ENCODE measurements at places on chromosomes 5 and 9.

GRCh38 chr5:155103146-155103545 is 89.6 kb downstream of the KIF4B start:
- peak; percentile 38 for DNase-seq

DNA sequence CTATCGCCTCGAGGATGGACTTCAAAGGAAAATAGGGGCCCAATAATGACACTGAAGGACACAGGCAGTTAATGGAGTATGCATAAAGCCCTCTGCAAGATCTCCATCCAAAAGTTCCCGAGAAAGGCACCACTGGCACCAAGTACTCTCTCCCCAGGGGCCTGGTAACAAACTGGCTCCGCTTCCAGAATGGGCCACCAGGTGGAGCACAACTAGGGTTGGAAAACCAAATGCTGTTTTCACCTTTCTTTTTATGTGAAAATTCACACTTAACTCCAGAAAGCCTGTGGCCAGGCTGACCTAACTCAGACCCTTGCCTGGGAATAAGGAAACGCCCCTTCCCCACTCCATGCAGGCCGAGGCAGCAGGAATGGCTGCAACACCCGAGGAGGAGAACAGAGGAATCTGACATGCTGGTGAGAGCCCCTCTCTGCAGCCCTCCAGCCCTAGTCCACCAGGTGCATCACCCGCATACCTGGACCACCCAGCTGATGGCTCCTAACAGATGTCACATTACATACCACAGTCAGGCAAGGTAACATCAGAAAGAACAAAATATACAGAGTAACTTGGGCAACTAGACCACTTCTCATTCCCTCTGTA is 42.8 kb downstream of the CAMSAP1 start:
- peak; percentile 50 for DNase-seq

- DNase-seq, result no peak
Observed at GRCh38 chr9:17862101-17862500, 283.2 kb downstream of the SH3GL2 start.

DNA sequence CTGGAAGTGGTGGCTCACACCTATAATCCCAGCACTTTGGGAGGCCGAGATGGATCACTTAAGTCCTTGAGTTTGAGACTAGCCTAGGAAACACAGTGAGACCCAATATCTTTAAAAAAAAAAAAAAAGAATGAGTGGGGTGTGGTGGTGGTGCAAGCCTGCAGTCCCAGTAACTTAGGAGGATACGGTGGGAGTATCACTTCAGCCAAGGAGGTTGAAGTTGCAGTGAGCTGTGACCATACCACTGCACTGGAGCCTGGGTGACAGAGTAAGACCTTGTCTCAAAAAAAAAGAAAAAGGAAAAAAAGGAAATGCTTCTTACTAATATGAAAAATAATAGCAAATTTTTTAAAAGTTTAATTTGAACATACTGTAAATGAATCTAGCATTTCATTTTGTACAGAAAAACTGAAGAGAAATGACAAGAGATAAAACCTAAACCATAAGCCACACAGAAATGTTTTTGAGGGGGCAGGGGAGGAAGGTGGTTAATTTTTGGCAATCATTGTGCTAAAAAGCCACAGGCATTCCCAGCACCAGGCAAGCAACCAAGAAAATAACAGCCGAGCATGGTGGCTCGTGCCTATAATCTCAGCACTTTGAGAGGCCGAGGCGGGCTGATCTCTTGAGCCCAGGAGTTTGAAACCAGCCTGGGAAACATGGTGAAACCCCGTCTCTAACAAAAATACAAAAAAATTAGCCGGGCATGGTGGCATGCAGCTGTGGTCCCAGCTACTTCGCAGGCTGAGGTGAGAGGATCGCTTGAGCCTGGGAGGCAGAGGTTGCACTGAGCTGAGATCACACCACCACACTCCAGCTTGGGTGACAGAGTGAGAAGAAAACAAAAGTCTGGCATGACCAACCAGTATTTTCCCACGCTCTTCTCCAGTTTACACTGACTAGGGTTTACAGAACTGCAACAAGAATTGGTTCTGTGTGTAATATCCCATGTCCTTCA is 114.5 kb upstream of the NR5A1 start:
- peak; percentile 68 for DNase-seq

DNA sequence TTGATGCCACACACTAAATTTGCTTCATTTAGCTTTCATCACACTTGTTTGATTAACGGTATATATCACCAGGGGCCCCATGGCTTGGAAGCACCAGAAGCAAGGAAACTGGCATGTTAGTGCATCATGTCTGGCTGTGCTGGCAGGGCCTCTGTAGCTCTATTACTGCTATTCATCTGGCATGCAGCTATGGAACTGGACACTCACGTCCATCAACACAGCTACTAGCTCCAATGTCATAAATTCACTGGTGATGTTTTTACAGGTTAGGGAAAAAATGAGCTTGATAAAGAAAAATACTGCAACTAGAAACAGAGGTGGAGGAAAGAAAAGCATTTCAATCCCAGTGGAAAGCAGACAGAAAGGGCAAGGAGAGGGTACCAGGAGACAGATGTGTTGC is 343.2 kb downstream of the DEPDC1B start:
- DNase-seq, result no peak

- peak; percentile 58 for DNase-seq
Observed at GRCh38 chr5:137760719-137761516, 6.8 kb upstream of the HNRNPA0 start.

DNA sequence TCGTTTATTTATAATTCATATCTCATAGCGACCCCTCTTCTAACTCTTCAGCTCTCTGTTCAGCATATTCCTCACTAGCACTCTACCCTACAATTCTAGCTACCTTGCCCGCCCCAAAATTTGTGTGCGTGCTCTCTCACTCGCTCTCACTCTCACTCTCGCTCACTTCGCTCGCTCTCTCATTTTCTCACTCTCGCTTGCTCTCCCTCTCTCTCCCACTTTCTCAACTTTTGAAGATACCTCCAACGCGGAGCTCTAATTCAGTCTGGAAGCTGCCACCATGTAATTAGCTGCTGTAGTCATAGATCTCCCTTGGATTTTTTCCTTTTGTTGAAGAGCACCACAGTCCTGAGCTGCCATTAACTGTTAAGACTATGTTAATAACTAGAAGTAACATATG is 30.4 kb downstream of the GPR21 start:
- DNase-seq, result no peak

DNA sequence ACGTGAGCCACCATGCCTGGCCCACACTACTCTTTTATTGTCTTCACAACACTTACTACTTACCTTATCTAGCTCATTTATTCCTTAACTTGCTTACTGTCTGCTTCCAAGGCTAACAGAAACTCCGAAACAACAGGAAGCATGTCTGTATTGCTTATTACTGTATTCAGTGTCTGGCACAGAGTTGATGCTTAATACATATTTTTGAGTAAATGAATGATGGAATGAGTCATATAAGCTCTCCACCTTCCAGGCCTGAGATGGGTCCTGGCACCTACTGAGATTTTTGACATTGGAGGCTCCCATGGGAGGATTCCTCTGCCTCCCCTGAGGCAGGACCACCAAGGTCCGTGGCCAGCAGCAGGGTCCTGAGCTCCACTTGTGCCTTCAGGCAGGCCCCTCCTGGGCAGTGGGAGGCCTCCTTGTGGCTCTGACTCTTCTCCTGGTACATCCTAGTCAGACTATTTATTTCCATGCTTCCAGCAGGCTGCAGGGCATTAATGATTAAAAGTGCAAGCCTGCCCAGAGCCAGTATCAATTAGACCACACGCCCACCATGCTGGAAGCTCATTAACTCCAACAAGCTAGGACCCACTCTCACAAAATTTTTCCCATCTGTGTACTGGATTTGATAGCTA is 76.5 kb upstream of the CTNNA1 start:
- no peak for DNase-seq

DNA sequence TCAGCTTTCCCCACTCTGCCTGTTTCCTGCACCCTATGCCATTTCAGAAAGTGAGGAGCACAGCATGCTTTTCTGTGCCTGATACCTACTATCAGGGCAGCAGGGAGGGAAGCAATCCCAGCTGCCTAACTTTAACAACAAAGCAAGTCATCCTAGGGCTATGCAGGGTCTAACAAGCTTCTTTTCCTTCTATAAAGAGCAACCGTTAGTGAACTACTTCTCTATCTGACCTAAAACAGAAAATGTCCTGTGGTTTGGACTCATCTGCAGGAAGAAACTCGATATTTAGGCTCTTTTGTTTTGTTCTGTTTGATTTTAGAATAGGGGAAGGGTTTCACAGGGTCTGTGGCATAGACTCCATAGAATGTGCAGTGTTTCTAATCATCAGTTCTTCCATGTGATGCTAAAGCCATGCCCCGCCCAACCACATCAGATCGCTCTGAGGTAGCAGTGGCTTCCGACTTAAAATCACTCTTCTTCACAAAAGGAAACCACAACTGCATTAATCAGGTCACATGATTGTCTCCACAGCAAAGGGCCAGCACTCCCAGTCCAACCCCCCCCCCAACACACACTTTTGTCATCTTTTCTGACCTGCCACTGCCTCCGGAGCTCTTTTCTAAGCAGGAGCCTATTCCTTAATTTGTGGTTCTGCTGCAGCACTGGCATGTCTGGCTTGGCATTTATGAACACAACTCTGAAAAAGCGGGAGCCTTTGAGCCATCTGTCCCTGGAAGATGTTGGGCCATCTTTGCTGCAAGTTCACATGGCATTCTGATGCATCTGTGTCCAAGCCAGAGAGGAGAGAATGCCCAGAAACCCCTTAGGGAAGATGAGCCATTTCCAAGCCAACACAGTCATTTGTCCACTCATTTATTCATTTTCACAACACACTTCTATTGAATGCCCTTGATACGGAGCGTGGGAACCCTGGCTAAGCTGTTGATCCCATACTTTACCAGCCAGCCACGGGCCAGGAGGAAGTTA is 71.6 kb downstream of the CFAP90 start:
- DNase-seq, result no peak

DNA sequence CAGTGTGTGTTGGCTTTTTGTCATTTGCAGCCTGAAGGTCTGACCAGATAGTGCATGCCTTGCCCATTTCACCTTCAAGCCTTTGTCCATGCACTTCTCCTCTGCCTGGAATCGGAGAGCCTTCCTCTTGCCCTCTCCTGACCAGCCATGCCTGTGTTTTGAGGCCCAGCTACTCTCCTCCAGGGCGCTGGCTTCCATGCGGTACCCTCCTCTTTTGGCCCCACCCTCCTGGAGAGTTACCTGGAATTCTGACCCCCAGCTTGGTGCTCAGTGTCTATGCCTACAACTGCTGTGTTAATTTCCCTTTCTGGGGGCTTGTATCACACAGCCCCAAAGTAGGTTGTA is 52.5 kb downstream of the CXXC5 start:
- no peak for DNase-seq

DNA sequence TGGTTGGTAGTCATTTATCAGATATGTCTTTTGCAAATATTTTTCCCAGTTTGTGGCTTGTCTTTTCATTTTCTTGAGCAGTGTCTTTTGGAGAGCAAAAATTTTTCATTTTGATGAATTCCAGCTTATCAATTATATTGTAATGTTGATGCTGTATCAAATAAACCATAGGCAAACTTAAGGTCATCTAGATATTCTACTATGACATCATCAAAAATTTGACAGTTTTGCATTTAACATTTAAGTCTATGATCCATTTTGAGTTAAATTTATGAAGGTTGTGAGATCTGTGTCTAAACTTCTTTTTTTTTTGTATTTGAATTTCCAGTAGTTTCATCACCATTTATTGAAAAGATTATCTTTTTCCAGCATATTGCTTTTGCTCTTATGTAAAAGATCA is 505.5 kb upstream of the COX7C start:
- DNase-seq, result no peak

DNA sequence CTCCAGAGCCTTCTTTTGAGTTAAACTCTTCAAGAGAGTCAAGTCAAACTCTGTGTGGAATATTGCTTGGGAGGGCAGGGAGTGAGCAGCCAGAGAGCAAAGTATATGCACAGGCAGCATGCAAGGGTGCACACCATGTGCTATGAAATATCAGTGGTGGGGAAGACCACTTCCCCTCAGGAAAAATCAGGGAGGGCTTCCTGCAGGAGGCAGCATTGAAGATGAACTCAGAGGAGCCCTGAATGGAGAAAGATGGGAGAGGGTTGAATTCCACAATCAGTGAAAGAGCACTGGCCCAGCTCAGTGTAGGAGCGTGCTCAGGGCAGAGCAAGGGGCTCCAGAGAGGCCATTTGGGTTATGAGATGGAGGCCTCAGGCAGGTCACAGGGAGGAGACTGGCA is 41.9 kb downstream of the CCDC180 start:
- DNase-seq, result no peak

DNA sequence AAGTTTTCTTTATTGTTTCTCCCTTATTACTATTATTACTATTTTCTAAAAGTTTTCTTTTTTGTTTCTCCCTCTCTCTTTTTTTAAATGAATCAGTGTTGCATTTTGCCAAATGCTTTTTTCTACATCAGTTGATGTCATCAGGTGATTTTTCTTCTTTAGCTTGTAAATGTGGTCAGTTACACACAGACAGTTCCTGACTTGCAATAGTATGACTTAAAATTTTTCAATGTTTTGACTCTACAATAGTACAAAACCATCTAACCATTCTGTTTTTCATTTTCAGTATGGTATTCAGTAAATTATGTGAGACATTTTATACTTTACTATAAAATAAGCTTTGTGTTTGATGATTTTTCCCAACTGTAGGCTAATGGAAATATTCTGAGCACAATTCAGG is 443.0 kb downstream of the GADD45G start:
- DNase-seq, result no peak

DNA sequence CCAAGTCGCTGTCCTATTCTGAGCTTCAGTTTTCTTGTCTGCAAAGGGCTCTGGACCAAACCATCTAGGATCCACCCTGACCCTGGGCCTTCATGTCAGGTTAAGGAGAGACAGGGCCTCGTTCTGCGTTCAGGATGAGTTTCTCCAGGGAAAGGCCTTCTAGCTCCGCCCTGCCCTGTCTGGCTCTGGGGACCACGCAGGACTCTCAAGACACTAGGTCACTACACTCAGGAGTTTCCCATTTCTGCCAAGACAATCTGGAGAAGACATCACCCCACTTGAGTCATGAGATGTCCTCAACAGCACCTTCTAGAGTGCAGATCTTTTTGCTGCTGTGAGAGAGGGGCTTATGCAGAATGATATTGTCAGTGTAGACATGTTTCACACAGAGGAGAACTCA is 53.2 kb upstream of the KCNMB1 start:
- DNase-seq, result no peak

All from EL (cell line).